ENCODE measurements at places on chromosomes 5 and 9.
A peak's percentile ranks its signal among the peaks of the same experiment; 100 is the strongest.

DNA sequence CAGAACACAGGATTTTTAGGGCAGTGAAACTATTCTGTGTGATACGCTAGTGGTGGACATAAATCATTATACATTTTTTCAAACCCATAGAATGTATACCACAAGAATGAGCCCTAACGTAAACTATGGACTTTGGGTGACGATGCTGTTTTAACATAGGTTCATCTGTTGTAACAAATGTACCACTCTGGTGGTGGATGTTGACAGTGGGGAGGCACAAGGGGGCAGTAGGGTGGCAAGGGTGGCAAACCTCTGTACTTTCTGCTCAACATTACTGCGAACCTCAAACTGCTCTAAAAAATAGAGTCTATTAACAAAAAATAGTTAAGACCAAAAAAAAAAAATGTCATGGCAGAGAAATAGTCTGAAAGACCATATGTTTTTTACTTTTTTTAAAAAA lies 9.1 kb upstream of the MVB12B start:
- peak; percentile 9 for DNase-seq

DNA sequence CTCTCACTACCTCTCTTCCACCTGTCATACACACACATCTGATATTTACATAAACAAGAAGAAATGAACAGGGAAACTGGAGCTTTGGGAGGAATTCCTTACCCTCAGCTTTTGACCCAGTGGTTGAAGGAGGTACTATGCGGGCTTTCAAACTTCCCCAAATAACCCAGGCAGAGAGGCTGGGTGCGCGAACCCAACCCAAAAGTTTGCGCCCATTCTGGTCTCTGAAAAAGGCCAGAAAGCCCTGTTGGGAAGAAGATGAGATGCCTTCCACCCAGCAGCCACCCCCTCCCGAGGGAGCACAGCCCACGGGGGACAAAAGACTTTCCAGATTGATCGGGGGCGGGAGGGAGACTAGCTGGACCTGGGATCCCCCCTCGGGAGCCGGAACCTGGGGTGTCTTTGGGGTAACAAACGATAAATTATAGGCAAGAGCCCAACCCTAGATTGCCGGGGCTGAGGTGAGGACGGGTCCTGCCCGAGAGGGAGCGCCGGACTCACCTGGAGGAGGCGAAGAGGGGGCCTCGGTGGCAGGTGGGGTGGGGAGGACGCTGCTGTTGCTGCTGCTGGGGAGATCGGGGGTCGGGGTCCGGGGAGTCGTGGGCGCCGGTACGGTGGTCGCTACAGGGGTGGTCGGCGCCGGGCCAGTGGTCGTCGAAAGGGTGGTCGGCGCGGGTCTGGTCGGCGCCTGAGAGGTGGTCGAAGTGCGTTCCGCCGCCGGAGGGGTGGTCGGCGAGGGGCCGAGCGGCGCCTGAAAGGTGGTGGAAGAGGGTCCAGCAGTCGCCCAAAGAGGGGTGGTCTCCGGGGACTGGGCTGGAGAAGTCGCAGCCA lies 798 bp downstream of the MEGF9 start:
- DNase-seq = no peak

- no peak for DNase-seq
Observed at GRCh38 chr9:108688676-108689075, 167.1 kb downstream of the ACTL7B start.

GRCh38 chr9:114225561-114226212 lies 70.3 kb downstream of the COL27A1 start:
- DNase-seq = no peak

- DNase-seq = peak; percentile 14
Observed at GRCh38 chr9:86405926-86406325, 51.7 kb upstream of the TUT7 start.

GRCh38 chr9:130379649-130379970 lies 65.2 kb upstream of the ASS1 start:
- DNase-seq = no peak

DNA sequence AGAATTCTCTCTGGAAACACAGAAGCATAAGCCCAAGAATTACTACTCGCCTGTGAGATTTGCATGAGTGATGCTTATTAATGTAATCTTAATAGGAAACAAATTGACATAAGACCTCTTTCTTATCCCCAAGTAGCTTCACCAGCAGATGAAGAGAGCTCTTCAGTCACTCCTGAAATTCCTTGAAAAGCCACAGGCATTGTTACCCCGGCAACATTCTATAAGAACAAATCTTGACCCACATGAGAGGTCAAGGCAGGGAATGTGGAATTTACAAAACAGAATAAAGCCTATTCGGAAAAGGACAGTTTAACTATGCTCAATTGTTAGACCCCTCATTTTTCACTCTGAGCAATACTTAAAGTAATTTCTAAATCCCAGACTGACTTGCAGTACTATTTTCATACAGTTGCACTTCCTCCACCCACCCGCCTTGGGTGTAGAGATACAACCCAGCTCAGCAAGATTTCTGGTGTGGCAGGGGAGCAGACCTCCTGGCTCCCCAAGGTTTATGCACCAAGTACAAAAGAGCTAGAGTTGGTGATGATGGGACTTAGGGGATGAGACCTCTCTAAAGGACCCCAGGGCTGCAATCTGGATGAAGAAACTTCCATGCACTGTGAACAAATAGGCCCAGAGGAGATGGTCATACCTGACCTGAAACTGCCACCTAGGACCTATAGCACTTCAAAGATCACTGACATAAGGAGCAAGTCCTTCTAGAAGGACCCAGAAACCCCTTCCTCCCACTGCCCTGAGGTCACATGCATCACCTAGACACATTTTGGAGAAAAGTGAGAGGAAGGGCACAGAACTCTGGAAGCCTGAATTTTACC lies 242.1 kb downstream of the ZNF608 start:
- no peak for DNase-seq

DNA sequence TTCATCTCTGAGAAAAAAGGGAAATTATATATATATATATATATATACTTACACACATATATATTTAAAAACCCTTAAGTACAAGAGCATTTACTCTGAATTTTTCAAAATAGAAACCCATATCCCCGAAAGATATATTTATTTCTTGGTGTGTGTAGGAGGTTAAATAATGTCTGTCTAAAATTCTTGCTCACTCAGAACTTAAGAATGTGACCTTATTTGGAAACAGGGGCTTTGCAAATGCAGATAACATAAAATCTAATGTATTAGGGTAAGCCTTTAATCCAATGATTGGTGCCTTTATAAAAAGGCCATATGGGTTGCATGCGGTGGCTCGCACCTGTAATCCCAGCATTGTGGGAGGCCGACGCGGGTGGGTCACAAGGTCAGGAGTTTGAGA lies 517.3 kb upstream of the TLE4 start:
- DNase-seq = no peak

GRCh38 chr9:79028101-79028500 lies 543.7 kb upstream of the TLE4 start:
- no peak for DNase-seq

GRCh38 chr9:112747094-112747493 lies 3.5 kb upstream of the SNX30 start:
- DNase-seq = no peak

DNA sequence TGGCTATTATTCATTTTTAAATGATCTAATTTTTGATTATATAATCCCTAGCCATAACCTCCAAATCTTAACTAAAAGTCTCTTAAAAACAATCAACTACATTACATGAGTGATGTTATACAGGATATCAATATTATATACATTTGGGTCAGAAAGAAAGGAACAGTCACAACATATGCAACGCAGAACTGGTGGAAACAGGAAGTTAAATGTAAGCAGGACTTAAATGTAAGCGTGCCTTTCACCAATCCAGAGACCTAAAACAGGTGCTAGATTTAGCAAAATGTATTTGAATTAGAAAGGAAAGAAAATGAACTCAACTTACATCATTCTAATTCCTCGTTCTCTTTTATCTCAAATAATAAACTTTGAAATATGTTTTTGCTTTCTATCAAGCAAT lies 738.5 kb downstream of the PTPRD start:
- DNase-seq = no peak

GRCh38 chr5:148853868-148854267 lies 27.5 kb downstream of the ADRB2 start:
- DNase-seq = no peak

DNA sequence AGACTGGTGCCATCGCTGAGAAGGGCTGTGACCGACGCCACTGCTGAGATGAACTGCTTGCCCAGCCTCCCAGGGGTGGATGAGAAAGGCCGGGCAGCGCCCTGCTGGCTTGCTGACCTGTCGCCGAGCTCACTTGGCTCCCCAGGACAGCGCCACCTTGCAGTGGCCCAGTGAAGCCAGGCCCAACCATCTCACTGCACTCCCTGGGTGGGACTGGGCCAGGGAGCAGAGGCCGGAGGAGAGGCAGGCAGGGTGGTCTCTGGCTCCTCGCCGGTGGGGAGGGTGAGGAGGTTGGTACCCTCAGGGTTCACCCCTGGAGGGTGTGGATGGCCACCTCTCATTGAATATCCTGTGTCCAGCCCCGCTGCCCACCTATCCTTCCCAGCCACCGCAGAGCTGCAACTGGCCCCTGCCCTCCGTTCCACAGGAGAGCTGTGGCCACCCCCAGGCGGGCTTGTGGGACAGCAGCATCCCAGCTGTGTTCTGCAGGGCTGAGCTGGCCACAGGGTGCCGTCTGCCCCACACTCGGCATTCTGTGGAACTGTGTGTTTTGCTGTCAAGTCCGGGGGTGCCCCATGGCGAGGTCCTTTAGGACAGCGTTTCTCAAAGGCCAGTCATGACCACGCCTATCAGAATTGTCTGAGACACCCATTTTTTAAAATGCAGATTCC lies 41.0 kb upstream of the FCN2 start:
- no peak for DNase-seq

DNA sequence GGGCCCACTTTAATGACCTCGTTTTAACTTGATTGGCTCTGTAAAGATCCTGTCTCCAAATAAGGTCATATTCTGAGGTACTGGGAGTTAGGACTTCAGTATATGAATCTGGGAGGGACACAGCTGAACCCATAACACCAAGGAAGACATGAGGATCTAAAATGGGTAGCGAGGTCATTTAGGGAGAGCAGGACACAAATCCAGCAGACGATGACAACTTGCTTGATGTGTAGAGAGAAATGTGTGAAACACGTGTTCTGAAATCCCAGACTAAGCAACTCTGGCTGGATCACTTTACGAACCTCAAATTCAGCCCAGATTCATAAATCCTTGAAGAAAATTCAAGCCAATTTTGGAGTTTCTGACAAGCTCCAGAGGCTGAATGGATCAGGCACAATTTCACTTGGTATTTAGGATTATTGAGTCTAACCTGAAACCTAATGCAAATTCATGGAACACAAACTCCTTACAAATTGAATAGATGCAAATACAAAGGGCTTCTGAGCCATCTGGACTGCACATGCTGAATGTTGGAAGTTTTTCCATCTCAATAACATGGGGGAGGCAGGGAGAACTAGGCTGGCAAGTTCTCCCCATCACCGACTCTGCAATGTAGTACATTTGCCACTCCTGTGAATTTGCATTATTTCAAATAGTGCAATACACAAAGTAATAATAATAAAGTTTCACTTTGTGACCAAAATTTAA lies 74.0 kb upstream of the SLC30A5 start:
- DNase-seq = no peak

DNA sequence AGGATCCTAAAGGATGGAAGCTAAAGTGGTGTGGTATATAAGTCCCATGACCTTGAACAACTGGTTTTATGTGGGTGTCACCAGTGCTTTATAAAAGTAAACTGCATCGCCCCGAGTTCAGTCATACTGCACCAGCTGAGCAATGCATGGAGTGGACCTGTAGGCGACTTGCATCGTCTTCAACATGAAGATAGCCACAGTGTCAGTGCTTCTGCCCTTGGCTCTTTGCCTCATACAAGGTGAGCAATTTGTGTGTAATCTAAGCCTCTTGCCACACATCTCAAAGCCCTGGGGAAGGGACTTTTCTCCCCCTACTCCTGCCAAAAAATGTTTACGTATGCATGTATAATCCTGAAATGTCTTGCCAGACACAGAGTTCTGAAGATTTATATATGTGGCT lies at the start of gene SPINK5:
Gene SPINK5, plus strand, starts transcription at position 120 of the 400 bp plus-strand sequence. Its CDS starts 65 bp downstream, at position 185.
- no peak for DNase-seq

DNA sequence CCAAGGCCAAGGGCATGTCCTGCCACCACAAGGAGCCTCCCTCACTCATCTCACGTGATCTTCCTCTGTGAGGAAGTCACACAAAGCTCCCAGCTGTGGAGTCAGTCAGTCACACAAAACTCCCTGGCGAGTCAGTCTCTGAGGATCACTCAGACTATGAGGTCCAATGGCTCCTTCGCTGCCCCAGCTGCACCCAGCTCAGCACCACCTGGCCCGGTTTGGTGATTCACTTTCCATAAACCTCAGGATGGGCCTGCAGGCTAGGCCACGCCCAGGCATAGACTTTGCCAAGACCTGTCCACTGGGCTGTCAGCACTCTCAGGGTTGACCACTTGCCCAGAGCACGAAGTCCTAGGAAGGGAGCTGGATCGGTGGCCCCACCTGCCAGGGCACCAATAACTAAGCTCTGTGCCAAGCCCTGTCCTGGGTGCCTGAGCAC lies 233.8 kb downstream of the HSPA4 start:
- DNase-seq = no peak

GRCh38 chr9:14147738-14148137 lies 166.2 kb downstream of the NFIB start:
- DNase-seq = no peak

DNA sequence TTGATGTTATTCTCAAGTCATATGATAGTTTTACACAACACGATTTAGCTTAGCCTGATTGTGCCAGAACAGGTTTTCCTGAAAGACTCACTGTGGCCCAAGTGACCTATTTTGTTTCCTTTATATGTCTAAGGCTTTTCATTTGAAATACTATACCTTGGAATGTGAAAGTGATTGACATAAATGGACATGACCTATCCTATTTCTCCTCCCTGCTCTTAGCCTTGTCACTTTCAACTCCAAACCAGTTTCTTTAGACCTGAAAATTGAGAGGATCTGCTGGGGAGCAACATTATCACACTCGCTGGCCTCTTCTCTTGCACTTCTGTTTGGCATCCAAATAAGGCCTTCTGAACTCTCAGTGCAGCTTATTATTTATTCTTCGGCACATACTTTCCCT lies 496.8 kb downstream of the MAT2B start:
- DNase-seq = no peak

DNA sequence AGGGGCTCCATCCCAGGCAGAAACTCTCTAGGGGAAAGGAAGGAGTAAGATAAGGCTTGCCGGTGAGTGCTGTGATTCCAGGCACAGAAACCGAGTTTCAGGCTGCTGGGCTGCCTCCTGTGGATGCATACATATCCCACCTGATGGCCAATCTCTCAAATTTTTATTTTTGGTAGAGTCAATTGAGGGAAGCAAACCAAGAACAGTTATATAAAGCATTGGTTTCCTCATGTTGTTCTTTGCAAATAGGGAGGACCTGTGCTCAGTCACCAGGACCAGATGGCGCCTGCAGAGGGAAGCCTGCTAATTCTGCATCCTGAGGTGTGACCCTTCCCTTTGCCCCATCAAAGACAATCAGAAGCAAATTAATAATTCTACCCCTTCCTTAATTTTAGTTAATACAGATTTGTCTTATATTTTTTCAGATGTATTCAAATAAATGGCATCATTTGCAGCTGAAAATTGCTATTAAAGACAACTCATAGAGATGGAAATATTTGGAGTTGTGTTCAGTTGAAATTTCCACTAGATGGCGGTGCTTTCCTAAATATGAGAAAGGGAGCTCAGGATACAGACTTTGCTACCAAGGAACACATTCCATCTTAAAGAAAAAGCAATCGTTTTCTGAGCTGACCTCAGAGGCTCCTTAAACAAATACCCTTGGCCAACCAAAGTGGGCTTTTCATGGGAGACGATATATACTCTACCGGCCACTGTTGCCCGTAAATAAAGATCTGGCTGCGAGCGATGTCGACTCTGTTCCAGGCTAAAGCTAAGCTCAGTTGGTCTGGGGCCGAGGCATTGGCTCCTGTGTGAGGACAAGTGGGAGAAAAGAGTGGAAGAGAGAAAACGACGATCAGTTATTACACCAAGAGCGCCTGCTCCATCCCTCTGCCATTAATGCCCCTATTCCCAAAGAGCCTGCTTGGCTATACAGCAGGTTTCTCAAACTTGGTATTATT lies 225.7 kb upstream of the KLF9 start:
- DNase-seq = no peak
